Mammary microvascular endothelial cell (primary cell): ENCODE measurements at places on chromosomes 4 and X. TPM values are rescaled to one million over a fixed set of nuclear protein-coding genes. Genes with fewer than 3 reads are reported as not detected.

LRP2BP gene
- total RNA-seq, result 0.15 and 1.1 TPM in 2 replicates

METTL14 gene
- 18.8 and 30.4 TPM in 2 replicates for total RNA-seq

ZMAT1 gene
- total RNA-seq, result 0.25 and 0.60 TPM in 2 replicates

MAGEB5 gene
- total RNA-seq, result not detected in 2 replicates

TRIM60 gene
- total RNA-seq, result not detected in 2 replicates

CAMK2D gene
- total RNA-seq, result 25.2 and 32.6 TPM in 2 replicates

SULT1B1 gene
- 3.7 and 4.6 TPM in 2 replicates for total RNA-seq

CENPVL2 gene
- not detected in 2 replicates for total RNA-seq

DKK2 gene
- 0.05 TPM in 1 of 2 replicates, not detected in the other for total RNA-seq

DCAF12L2 gene
- not detected in 2 replicates for total RNA-seq
